Hematopoietic multipotent progenitor cell treated with erythropoietin and hydrocortisone succinate and interleukin-3 and kit ligand, for 6 days (in vitro differentiated cells): ENCODE measurements at places on chromosomes 7 and 10.

GRCh38 chr7:73338321-73338720, 10.4 kb downstream of the FKBP6 start:
- no peak for DNase-seq

DNA sequence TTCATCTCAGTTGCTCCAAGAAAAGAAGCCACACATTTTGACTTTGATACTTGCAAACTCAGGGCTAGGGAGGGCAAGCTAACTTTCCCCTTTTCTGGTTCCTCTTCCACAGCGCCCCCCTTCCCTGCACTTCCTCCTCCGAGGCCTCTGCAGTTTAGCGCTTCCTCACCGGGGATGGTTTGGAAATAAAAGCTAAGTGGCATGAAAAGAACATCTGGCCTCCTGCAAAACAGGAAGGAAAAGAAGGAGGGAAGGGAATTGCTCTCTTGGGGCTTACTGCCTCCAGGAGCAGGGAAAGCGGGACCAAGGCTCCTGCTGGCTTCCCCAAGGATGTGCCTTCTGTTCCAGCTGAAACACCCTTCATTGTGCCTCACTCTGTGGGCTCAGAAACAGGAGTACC, 42.3 kb downstream of the PRKCQ start:
- DNase-seq: peak; percentile 41

- DNase-seq: peak; percentile 22
These were observed 2.0 kb downstream of the INSIG1 start for GRCh38 chr7:155299535-155300202.

- no peak for DNase-seq
These were observed 1.3 kb upstream of the POT1 start for GRCh38 chr7:124930655-124931597.

GRCh38 chr7:17086403-17086802, 204.6 kb upstream of the AGR3 start:
- DNase-seq: no peak

- no peak for DNase-seq
These were observed 216.0 kb downstream of the WDR37 start for GRCh38 chr10:1272079-1272776.

DNA sequence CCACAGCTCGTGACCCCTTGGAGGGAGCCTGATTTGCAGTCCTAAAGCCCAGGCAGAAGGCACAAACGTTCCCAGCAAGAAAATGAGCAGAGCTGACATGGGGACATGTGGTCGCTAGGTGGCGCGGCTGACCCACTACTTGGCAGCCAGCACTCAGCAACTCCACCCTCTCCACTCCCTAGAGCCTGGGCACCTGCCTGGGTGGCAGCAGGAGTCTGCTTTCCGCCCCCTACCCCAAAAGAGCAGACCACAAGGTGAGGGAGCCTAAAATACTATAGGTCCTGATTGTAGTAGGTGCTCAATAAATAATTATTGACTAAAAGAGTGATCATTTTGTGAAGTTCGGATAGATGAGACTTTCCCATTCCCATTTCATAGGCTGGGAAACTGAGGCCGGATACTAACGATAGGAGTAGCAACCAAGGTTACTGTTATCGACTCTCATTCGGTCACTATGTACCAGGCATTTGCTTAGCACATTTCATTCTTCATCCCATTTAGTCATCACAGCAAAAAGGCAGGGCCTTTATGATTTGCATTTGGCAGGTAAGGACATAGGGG, 57.4 kb downstream of the NEUROG3 start:
- DNase-seq: peak; percentile 87

GRCh38 chr7:75054744-75055143, 18.9 kb downstream of the RCC1L start:
- DNase-seq: no peak

- DNase-seq: peak; percentile 80
These were observed 48.3 kb downstream of the ZNF783 start for GRCh38 chr7:149310113-149310836.
